ENCODE measurements at places on chromosomes 16 and 17.

GRCh38 chr16:12618515-12618914, 185.2 kb downstream of the CPPED1 start:
- DNase-seq = no peak

- peak; percentile 67 for DNase-seq
These were observed 675 bp downstream of the RNF213 start for GRCh38 chr17:80261159-80261894.

DNA sequence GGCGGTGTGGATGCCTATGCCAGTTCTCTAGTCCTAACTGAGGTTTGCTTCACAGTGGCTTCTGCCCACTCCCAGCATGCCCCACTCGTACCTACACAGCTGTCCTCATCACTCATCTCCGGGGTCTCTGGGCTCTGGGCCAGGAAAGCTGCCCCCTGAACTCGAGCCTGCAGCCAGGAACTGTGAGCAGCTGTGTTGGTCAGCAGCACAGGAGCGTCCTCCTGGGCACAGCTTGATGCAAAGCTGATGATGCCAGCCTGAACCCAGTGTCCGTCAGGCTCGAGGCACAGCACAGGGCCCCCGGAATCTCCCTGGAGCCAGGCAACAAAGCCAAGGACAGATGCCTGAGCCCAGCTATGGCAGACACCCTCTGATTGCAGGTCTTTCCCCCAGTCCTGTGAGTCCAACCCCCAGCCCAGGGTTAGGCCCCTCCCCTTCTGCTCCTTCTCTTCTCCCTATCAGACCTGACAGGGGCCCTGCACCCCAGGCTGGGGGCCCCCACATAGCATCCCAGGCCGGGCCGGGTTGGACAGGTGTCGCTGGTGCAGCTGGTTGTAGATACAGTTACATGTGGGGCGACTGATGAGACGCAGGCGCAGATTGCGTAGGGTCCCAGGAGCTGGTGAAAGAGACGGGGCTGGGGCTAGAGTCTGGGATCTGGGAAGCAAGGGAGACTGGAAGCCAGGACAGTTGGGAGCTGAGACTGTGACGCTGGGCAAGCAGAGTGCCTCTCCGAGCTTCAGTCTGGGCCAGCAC, 2.7 kb downstream of the PRSS53 start:
- DNase-seq = no peak

DNA sequence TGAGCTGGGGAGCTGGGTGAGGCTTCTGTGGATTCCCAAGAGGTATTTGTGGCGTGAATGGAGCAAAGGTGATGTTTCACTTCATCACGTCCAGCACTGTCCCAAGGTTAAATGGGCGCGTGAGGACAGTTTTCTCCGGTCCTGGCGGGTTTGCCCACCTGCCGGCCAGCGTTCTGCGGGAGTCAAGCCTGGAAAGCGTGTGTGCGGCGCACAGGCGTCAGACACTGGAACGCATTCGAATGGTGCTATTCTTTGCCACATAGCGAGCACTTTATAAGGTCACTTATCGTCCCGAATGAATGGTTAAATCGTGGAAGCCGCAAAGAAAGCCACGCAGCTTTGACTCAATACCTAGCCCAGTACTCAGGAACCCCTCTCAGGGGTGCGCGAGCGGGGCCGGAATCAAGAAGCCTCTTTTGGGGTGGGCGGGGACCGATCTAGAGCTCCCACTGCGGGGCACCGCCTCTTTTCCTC, 446 bp upstream of the PSMD11 start:
- DNase-seq = no peak

DNA sequence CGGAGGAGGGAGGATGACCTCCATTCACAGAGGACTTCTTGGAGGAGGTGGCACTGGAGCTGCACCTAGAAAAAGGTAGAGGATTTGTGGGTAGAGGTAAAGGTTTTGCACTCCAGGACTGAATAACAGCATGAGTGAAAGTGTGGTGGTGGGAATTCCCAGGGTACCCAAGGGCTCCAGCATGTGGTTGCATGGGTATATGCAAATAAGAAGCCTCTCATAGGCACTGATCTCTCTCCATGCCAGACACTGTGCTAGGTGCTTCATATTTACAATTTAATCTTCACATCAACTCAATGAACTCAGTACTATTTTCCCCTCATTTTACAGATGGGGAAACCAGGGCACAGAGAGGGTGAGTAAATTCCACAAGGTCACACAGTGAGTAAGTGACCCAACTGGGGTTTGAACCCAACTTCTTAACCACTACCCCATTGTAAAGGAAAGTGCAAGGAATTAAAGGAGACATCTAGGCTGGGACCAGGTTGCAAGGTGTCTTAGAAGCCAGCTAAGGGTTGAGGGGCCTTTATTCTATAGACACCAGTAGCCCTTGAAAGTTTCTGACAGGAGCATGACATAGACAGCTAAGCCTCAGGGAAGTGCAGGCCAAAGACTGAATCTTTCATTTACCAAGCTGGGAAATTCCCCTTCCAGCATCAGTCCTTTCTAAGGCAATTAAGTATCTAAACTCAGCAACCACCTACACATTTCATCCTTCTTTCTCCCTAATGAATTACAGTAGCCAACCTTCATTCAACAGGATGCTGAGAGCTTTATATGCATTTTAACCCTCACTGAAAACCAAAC, 21.3 kb downstream of the SCNN1B start:
- no peak for DNase-seq

GRCh38 chr17:574061-574460, 140.6 kb downstream of the VPS53 start:
- DNase-seq = no peak

- DNase-seq = no peak
These were observed 10.0 kb upstream of the SDK2 start for GRCh38 chr17:73654241-73654640.

GRCh38 chr16:30491744-30492308, 19.3 kb downstream of the ITGAL start:
- no peak for DNase-seq

- DNase-seq = no peak
These were observed 107.7 kb downstream of the SEC14L1 start for GRCh38 chr17:77248216-77249114.

- peak; percentile 73 for DNase-seq
These were observed 20.8 kb downstream of the NPRL3 start for GRCh38 chr16:117379-118365.

GRCh38 chr16:77077256-77077922, 113.6 kb upstream of the MON1B start:
- no peak for DNase-seq

DNA sequence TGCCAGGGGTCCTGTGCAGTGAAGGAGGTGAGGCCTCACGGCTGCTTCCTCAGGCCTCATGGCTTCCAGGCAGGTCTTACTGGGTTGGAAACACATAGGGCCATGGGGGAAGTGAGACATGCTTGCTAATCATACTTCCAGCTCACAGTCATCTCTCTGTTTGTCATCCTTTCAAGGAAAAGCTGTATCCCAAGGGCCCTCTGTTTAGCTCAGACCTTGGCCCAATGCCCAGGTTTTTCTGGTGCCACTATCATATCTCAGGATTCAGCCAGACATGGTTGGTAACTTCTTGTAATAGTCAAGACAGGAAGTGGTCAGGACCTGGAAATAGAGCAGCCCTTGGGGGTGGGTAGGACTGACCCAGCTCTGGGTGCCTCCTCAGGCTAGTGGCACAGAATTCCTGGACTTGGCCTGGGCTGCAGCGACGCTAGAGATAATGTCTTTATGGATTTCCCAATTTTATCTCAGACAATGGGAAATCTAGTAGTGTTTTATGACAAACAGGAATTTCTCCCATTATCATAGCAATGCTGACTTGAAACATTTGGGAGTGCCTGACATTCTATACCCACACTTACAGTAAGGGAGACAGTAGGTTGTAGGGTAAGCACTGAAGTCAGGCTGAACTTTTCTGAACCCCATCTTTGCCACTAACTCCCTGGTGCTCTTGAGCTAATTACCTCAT, 13.5 kb upstream of the ITGB3 start:
- DNase-seq = no peak

DNA sequence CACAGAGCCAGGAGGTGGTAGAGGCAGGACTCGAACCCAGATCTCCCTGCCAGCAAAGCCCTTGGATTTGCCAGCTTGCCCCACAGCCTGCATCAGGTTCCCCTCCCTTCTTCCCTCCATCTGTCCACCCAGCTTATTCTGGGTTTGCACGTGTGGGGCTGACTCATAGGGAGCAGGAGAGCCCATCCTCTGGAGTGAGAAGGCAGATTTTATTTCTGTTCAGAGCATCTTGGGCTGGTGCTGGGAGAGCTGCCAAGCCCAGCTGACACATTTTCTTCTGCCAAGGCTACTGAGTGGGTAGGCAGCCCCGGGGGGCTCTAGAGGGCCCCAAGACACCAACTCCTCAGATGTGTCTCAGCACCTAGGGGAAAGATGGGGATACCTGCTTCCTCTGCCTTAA, 106.3 kb upstream of the CRHR1 start:
- no peak for DNase-seq

DNA sequence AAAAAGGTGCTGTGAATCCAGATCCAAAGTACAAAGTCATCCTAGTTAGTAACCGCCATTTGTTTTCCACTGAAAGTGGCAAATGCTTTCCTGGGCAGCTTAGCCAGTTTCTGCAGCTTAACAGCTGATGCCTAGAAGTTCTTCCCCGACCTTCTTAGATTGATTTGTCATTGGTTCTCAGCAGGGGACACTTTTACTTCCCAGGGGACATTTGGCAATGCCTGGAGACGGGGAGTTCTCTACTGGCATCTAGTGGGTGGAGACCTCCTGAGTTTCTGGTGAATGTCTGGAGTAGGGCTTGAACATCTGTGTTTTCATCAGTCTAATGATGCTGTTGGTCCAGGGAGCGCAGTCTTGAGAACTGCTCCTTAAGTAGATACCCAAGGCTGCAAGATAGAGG, 7.6 kb downstream of the DNAJA3 start:
- no peak for DNase-seq

DNA sequence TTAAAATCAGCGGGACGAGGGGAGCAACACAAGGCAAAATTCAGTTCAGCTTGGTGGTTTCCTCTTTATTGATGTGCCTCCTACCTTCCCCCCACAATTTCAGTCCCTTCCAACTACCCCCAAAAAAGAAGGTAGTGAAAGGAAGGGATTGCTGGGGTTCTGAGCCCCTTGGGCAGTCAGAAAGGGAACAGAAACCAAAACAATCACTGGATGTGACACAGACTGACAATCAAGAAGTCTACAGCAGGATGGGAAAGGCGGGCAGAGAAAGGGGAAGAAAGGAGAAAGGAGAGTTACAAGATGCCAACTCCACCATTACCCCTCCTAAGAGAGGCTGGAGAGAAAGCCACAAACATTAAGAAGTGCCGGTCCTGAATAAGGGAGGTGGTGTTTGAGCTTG, 1.1 kb upstream of the PHF23 start:
- DNase-seq = no peak

GRCh38 chr16:57479976-57480753, 6.1 kb downstream of the DOK4 start:
- DNase-seq = no peak

DNA sequence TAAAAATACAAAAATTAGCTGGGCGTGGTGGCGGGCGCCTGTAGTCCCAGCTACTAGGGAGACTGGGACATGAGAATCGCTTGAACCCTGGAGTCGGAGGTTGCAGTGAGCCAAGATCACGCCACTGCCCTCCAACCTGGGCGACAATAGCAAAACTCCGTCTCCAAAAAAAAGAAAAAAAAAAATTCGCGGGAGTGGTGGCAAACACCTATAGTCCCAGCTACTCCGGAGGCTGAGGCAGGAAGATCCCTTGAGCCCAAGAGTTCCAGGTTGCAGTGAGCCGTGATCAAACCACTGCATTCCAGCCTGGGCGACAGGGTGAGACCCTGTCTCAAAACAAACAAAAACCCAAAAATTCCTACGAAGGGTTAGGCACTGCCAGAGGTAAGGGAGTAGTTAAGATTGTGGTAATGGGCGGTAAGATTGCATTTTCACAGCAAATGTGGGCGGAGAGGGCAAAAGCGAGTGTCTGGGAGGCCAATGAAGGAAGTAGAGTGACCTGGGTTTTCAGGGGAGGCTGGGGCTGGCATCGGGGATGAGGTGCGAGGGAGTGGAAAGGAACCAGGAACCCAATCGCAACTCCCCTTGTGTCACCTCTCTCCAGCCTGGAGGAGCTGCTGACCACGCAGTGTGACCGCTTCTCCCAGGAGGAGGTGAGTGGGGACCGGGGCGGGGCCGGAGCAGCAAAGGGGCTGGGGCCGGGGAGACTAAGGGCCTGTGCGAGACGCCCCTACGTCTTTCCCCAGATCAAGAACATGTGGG, 2.6 kb downstream of the MYL11 start:
- DNase-seq = no peak

- no peak for DNase-seq
These were observed 58.1 kb downstream of the MAP2K4 start for GRCh38 chr17:12078791-12079190.

- DNase-seq = no peak
These were observed 8.4 kb downstream of the ZNF652 start for GRCh38 chr17:49353607-49354006.

- no peak for DNase-seq
These were observed 8.7 kb downstream of the CLUAP1 start for GRCh38 chr16:3509470-3509928.

GRCh38 chr16:73878611-73879010, 418.0 kb upstream of the PSMD7 start:
- DNase-seq = peak; percentile 28

- no peak for DNase-seq
These were observed 143.9 kb downstream of the KCNJ2 start for GRCh38 chr17:70313086-70313852.

GRCh38 chr17:73757420-73757819, 113.2 kb upstream of the SDK2 start:
- peak; percentile 99 for DNase-seq

DNA sequence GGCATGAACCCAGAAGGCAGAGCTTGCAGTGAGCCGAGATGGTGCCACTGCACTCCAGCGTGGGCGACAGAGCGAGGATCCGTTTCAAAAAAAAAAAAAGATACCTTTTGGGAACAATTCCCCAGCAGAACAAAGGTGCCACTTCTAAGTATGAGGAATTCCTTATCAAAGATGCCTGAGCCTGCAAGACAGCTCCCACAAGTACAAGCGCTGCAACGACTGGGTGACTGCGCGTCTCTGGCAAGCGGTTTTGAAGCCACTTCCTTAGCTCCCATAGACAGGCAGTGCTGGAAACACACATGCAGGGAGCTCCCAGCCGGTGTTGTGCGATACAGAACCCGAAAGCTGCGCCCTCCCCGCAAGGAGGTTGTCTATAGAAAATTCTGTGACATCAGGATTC, 60.5 kb downstream of the ADCY9 start:
- no peak for DNase-seq

DNA sequence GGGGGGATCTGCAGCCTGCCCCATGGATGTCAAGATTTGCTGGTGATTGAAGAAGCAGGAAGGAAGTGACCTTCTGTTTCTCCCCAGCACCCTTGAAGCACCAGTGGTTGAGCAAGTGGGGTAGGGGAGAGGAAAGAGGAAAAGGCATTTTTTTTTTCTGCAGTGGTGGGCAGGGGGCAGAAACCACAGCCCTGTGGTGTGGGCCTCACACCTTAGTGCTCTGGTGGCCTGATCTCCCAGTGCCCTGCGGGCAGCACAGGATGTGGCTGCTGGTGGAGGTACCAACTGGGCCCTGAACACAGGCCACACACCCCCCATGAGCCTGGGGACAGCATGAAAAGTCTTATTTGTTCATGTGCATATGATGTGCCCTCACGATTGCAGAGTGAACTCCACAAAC, 7.1 kb downstream of the ITGAD start:
- DNase-seq = no peak

- no peak for DNase-seq
These were observed 16.3 kb downstream of the PRPSAP1 start for GRCh38 chr17:76337413-76337777.

Data from NCI-H510A (cell line).